Cerebellar nuclear complex (tissue), 1 donor: ENCODE measurements at places on chromosomes 1 and 21.
A peak's percentile ranks its signal among the peaks of the same experiment; 100 is the strongest.

- no peak for DNase-seq
These were observed 632.0 kb downstream of the SMYD3 start for GRCh38 chr1:245874942-245875580.

DNA sequence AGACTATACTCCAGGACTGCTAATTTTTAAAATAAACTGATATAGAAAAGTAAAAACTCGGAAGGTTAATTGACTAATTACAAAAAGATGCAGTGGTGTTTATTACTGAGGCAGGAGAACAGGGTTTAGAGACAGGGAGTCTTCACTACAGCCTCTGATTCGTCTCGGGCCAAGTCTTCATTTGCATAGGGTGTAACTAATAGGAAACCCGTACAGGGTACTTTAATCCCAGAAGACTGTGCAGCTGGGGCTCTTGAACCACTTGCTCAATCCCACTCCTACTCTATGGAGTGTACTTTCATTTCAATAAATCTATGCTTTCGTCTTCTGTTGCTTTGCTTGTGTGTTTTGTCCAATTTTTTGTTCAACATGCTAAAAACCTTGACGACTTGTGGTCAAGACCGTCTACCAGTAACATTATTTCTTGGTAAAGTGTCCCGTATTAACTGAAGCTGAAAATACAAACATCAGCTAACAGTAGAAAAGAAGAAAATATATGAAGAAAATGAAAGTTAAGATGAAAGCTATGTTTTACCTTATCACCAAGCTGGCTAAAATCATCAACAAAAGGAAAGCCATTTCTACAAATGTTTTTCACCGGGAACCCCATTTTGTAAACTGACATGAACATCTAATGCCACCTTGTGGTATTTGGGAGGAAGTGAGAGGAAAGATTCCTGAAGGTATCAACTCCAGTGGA lies 8.0 kb downstream of the SDHB start:
- peak; percentile 33 for DNase-seq

DNA sequence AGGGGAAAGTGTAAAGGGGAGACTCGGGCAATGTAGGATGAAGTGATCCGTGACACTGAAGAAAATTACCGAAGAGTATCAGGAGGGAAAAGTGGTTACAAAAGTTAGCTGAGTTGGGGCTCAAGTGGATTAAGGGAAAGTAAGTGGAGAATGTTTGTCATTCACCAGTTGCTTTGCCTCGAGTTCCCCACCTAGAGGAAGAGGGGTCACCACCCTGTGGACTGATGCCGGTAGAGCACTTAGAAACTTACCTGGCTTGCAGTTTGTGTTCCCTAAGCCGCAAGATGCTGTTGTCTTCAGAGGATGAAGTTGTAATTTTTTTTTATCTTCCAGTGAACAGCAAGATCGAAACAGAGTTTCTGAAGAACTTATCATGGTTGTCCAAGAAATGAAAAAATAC lies 1.0 kb downstream of the PER3 start:
- DNase-seq = no peak

- DNase-seq = no peak
These were observed 161.9 kb upstream of the GALNT2 start for GRCh38 chr1:229905031-229905545.

GRCh38 chr1:197948926-197949899 lies 32.0 kb downstream of the LHX9 start:
- DNase-seq = no peak

DNA sequence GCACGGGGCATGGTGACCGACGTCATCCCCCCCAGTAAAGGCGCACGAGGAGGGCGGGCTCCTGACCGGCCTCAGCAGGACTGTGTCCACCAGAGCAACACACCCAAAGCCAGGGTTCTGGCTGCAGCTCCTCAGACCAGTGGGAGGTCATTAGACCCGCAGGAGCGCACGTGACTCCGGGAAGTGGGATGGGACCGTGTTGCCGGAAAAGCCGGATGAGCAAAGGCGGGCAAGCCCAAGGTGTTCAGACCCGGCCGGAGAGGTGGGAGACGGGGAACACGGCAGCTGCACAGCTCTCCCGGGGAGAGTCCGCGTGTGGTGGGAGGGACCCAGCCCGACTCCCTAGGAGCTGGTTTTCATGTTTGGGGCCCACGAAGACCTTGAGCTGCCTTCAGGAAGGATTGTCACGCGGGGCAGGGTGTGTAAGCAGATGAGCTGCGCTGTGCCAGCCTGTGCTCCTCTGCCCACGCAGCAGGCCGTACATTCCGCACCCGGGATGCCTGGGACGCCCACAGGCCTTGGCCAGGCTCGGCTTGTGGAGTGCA lies 20.6 kb upstream of the TRAPPC10 start:
- no peak for DNase-seq

- no peak for DNase-seq
These were observed 79.8 kb downstream of the PCP4 start for GRCh38 chr21:39947031-39947430.

GRCh38 chr1:167375949-167376348 lies 142.4 kb downstream of the CD247 start:
- no peak for DNase-seq

- no peak for DNase-seq
These were observed 12.6 kb upstream of the IER5 start for GRCh38 chr1:181075766-181076350.

DNA sequence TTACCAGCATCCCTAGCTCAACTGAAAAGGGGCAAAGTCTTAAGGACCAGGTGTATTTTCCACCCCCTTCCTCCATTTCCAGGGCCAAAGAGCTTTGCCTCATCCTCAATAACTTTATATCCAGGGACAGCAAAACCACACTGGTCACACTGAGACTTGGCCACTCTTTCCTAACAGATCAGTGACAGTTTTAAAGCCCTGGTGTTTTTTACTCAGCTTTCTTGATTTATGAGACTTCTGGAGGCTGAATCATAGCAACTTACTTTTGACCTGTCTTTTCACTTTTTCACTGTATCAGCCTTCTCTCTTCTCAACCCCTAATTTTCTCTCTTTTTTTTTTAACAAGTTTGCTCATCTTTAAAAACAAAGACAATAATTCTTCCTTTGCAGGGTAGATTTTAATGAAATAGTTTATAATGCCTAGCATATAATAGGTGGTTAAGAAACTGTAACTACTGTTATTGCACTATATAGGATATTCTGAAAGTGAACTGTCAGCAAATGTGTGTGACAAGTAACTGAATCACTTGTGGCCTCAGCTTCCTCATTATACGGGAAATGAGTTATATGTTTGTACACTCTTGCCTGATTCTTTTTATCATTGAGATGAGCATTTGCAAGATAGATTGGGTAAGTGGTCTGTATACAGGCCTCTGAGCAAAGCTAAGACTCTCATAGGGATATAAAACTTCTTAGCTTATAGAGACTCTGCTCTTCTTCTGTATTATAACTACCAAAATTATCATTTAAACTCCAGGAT lies 19.7 kb upstream of the DYNLT5 start:
- no peak for DNase-seq

DNA sequence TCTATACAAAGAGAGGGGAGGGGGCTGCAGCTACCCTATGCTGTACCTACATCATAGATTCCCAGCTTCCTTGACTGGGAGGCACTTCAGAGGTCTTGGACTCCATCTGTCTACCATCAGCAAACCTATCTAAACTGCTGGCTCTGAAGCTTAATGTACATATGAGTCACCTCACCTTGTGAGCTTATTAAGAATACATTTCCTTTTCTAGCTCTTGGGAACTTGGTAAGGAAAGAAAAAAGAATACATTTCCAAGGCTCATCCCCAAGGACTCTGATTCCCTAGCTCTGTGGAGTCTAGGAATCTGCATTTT lies 50.0 kb upstream of the PRELP start:
- no peak for DNase-seq

- DNase-seq = no peak
These were observed 32.4 kb downstream of the RGS5 start for GRCh38 chr1:163170331-163170730.

DNA sequence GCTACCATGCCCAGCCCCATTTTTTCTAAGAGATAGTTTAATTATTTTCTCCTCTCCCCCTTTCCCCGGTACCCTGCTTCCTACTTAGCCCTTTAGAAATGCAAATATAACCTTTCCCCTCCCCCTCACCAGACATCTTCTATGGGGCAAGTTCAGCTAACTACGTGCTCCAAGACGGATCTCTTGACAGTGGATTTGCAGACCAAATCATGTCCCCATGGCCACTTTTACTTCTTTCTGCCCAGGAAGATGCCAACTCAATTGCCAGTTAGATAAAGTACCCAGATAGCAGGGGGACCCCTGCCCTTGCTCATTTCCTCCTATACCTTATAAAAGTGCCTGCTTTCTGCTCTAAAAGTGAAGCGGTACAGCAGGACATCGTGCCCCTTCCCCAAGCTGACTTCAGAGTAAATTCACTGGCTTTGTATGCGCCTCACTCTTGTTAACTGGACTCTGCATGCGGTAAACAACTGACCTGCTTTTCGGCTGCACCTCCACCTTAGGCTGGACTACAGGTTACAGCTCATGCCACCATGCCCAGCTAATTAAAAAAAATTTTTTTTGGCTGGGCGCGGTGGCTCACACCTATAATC lies 7.4 kb downstream of the DNAJC11 start:
- DNase-seq = no peak

GRCh38 chr1:226908419-226908818 lies 31.7 kb upstream of the COQ8A start:
- DNase-seq = no peak

DNA sequence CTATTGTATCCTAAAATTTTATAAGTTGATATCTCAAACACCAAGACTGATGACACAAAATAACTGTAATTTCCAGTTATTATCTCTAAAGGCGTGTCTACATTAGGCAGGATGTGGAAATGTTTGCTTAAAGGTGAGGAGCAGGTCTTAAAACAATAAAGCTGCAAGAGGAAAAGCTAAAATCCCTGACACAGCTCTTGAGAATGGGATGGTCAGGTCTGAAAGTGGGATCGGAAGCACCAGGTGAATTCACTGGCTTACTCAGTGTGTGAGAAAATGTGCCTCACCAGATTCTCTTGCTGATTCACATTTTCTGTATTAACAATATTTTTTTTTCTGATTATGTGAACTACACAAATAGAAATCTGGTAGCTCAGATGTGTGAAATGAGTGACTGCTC lies 421.9 kb upstream of the ADAMTS5 start:
- no peak for DNase-seq

GRCh38 chr1:234589064-234589800 lies 20.7 kb downstream of the IRF2BP2 start:
- DNase-seq = no peak

DNA sequence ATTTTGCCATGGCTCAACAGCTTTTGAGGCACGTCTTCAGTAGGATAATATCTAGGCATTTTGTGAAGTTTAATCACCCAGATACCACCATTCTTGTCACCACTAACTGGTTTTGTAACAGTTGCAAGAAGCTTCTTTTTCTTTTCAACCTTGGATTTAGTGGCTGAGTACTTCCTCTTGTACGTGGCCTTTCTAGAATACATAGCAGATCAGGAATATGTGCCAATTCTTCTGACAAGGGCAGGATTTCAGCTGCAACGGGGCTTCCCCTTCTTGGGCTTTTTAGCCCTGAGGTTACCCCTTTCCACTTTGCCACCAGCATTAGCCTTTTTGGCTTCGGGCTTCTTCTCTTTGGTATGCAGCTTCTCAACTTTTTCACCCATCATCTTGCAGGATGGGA lies 79.3 kb upstream of the WARS2 start:
- DNase-seq = no peak
